HCT116 (cell line): ENCODE measurements at places on chromosomes 16 and 17.

DNA sequence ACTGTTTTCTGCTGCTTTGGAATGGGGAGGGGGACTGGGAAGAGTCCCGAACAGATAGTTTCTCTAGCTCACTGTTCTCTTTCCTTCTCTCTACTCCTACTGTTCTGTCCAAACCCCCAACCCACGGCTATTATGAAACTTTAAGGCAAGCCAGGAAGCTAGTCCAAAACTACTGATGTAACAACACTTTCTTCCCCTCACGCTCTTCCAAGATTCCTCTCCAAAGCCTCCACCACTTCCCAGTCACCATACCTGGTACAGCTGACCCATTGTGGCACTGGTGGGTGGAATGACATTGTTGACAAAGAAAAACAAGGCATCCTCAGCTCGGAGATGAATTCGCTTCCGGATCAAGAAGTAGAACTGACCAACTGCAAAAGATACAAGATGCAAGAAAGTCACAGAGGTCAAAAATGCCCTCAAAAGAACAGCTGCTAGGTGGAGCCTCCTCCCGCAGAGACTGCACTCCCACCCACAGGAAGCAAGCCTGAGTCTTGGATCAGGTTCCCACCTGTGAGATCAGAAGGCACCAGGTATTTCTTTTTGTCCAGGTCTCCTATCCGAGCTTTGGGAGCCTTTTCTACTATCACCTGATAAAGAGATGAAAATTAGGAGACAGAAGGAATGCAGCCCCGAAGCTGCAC lies 1.0 kb downstream of the GABARAP start:
- DNase-seq: no peak

DNA sequence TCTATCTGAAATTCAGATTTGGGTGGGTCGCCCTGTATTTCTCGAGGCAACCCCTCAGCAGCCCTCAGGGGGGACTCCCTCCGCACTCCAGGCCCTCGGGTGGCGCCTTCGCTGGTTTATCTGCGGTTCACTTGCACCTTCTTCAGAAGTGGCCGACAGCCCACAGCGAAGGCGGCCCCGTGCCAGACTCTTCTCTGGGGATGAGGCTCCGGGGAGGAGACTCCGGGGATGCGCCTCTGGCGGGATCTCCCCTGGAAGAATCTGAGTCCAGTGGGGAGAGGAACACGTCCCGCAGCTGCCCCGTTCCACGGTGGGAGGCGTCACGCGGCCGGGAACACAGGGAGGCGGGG lies 63.9 kb upstream of the DNAJA2 start:
- DNase-seq: no peak

- no peak for DNase-seq
Measured at GRCh38 chr17:81170727-81171494, 4.9 kb upstream of the AATK start.

DNA sequence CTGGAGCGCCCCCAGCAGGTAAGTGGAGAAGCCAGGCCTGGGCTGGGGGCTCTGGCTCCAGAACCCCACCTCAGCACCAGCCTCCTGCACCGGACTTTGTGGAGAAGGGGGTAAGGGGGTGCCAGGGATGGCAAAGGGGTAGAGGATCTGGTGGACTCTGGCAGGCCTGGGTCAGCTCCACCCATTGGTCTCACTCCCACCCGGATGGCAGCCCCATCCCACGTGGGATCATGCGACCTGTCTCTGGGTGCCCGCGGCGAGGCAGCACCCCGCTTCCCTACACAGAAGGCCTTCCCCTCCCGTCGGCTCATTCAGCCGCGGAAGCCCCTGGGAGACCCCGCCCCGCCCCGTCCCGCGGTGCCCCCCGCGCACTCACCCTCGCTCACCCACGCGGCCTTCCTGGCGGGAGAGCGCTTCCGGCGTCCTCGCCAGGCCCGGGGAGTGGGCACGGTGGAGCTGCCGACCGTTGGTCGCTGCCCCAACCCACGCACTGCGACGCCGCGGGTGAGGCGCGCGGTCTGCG lies 498 bp upstream of the PLEKHG4 start:
- no peak for DNase-seq

DNA sequence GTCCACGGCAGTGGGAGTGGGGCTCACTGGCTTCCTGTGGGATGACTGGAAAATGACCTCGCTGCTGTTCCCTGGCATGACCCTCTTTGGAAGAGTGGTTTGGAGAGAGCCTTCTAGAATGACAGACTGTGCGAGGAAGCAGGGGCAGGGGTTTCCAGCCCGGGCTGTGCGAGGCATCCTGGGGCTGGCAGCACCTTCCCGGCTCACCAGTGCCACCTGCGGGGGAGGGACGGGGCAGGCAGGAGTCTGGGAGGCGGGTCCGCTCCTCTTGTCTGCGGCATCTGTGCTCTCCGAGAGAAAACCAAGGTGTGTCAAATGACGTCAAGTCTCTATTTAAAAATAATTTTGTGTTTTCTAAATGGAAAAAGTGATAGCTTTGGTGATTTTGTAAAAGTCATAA lies 7.8 kb upstream of the RNF213 start:
- DNase-seq: peak; percentile 46

DNA sequence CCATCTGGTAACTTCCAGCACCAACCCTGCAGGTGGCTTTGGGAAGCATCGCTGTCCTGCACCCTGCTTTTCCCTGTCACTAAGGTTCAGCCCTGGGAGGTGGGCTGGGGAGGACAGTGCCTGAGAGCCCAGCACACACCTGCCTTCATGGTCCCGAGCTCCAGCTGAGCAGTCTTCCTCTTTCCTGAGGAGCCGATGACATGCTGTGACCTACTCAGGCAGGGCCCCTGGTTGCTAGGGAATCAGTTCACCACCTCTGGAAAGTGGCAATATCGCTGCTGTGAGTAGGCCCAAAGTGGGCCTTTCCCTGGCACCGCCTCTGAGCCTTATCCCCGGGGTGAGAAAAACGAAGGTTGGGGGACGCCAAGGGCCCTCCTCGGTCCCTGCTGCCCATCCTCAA lies 17.9 kb downstream of the ST3GAL2 start:
- DNase-seq: no peak

GRCh38 chr17:35568561-35568960 lies 7.9 kb upstream of the SLFN14 start:
- DNase-seq: no peak

GRCh38 chr17:6381526-6382465 lies 53.1 kb downstream of the AIPL1 start:
- no peak for DNase-seq

DNA sequence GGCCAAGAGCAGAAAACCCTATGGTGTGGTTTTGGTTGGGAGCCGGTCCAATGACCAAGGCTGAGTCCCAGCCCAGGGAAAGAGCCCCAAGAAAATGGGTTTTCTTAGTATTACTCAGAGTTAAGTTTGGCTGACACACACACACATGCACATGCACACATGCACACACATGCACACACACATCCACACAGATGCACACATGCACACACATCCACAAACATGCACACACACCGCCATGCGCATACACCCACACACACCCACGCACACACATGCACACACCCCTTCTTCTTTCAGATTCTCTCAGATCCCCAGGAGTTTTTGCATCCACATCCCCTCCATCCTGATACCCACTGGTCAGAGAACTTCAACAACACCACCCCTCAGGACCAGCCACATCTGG lies 9.1 kb downstream of the ABCC12 start:
- no peak for DNase-seq

GRCh38 chr16:56781528-56781961 lies 51.6 kb downstream of the NUP93 start:
- no peak for DNase-seq

GRCh38 chr17:17824119-17824782 lies 12.5 kb downstream of the SREBF1 start:
- no peak for DNase-seq

DNA sequence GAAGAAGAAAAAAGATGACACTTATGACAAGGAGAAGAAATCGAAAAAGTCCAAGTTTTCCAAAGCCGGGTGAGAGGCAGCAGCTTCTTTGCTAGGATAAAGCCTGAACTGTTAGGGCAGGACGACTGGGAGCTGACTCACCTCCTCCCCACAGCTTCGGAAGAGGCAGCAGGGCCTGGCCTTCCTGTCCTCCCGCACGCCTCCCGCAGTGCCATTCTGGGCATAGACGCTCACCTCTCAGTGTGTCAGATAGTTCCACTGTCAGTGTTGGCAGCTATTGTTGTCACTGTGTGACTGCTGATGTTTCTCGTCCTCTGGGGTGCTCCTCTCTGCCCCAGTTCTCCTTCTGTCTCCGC lies 12.6 kb downstream of the UBN1 start:
- no peak for DNase-seq

- no peak for DNase-seq
Measured at GRCh38 chr17:11742886-11743285, 144.6 kb downstream of the DNAH9 start.

DNA sequence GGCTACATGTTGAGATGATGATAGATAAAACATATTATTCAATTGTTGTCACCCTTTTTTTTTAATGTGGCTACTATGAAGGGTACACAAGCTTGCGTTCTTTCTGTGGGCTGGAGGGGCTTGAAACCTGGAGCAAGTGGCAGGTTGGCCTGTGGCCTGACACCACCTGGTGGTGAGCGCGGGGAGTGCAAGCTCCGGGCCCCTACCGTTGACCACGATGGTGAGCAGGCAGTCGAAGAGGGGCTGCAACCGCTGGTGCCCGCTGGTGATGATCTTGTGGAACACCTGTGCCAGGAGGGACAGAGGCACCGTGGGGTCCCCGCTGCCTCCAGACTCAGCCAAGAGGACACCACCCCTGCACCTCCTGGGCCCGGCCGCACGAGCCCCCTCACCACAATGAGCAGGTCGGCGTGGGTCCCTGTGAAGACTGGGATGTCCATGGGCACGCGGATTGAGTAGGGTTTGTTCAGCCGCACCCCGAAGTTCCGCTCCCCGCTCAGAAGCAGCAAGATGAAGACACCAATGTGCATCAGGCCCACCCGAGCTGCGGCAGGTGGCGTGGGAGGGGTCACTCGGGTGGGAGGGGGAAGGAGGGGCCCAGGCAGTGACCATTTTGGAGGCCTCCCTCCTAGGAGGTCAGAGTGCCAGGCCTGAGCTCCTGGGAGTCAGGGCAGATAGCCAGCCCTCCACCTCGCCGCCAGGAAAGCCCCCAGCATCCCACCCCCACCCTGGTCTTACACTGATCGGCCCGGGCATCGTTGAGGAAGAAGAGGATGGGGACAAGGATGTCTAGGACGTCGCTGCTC lies 14.4 kb downstream of the HID1 start:
- no peak for DNase-seq

- no peak for DNase-seq
Measured at GRCh38 chr17:266701-267667, 85.5 kb upstream of the DOC2B start.

GRCh38 chr17:50689251-50689650 lies 18.5 kb downstream of the ANKRD40 start:
- DNase-seq: no peak

GRCh38 chr16:78443542-78444364 lies 344.3 kb downstream of the WWOX start:
- no peak for DNase-seq

GRCh38 chr17:82527898-82528297 lies 8.4 kb downstream of the FOXK2 start:
- no peak for DNase-seq

- DNase-seq: no peak
Measured at GRCh38 chr16:20857281-20857680, 42.9 kb downstream of the DCUN1D3 start.

DNA sequence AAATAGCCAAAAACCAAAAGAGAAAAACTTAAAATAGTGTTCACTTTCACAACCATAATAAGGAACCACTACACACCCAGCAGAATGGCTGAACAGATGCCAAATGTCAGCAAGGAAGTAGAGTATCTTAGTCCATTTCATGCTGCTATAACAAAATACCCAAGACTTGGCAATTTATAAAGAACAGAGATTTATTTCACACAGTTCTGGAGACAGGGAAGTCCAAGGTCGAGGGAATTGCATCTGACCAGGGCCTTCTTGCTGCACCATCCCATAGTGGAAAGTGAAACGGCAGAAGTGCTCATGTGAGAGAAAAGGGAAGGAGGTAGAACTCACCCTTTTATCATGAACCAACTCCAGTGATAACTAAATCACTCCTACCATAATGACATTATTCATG lies 33.8 kb upstream of the CCL22 start:
- no peak for DNase-seq

GRCh38 chr17:77215281-77215680 lies 74.5 kb downstream of the SEC14L1 start:
- no peak for DNase-seq

DNA sequence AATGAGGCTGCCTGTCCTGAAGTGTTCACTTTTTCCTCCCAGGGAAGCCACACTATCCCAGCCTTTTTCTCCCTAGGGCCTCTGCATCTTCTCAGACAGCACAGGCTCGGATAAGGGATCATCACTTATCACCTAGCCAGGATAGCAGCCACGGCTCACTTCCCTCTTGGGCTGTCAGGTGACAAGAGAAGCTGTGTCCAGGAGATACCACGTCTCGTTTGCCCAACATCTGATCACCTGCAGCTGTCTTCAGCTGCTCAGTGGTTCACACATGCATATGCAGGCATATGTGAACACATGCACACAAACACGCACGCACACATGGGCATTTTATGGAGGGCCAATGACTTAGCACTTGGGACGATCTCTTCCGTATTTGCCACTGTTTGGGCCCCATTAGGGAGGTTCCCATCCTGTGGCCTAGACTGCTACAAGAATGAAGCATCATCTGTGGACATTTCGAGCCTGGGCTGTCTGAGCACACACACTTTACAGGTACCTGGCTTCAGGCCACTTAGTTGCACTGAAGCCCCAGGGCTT lies 32.4 kb upstream of the ADORA2B start:
- no peak for DNase-seq

- DNase-seq: peak; percentile 37
Measured at GRCh38 chr16:27235055-27235937, 32.0 kb downstream of the KDM8 start.

DNA sequence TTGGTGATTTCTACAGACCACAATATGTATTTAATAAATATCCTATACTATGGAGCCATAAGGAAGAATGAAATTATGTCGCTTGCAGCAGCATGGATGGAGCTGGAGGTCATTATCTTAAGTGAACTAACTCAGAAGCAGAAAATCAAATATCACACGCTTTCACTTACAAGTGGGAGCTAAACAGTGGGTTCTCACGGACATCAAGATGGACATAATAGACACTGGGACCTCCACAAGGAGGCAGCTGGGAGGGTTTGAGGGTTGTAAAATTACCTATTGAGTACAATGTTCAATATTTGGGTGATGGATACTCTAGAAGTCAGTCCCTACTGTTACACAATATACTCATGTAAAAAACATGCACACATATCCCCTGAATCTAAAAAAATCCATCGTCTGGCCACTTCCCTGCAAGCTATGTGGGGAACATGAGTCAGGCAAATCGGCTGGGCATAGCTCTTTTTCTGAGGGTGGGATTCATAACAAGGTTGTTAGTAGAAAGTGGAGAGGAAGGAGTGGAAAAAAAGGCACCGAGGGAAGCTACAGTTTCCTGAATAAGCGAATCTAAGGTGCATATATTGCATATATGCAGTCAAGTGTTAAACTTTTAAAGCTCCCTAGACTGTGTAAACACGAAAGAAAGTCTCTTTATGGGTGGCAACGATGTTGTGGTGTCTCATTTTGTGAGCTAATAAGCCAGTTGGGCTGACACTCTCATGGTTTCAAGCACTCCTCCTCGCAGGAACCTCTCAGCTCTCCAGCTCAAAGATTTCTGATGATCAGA lies 135.2 kb upstream of the CPHXL start:
- DNase-seq: no peak

GRCh38 chr17:32604966-32605365 lies 118.2 kb downstream of the CDK5R1 start:
- no peak for DNase-seq

GRCh38 chr17:32445971-32446370 lies 1.7 kb downstream of the PSMD11 start:
- DNase-seq: no peak
